ENCODE measurements at places on chromosomes 4 and X.

GRCh38 chr4:88207171-88207570, 48.7 kb upstream of the ABCG2 start:
- DNase-seq = no peak

DNA sequence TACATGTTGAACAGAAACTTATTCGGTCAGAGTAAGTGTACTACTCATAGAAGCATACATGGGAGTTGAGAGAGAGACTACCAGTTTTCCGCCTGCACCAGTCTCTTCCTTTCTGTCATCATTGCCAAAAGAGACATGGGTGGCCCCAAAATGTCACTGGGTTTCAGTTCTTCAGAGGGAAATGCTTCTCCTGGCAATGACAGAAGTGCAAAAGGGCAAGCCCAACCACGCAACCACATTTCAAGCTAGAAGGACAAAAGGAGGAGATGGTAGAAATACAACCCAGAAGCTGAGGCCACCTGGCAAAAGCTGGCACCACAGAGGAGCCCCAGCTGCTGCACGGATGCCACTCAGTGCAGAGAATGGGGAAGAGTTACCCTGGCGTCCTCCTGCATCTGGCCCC, 320.1 kb downstream of the BCOR start:
- DNase-seq = no peak

DNA sequence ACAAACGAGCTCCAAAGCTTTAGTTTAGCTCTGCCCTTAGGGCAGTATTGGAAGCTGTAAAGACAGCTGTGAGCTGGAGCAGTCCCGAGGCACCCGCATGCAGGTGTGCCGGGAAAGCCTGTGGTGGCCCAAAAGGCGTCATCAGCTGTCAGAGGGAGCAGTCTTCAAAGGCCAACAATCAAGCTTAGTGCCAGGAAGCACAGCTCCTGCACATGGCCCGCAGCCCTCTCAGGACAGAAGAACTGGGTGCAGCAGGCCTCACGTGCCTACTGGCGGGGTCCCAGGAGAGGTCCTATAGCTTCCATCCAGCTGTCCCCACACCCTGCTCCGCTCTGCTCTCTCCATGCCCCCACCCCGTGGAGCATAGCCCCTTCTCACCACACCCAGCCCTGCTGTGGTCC, 92.2 kb upstream of the TRIM2 start:
- DNase-seq = no peak

DNA sequence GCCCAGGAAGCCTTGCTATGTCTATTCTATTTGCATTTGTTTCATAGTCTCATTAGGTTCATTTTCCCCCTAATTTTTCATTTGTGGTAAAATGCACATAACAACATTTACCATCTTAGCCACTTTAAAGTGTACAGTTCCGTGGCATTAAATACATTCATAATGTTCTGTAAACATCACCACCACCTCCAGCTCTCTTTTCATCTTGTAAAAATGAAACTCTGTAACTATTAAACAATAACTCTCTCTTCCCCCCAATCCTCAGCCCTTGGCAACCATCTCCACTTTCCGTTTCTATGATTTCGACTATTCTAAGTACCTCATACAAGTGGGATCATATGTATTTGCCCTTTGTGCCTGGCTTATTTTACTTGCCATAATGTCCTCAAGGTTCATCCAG, 19.9 kb downstream of the ARHGEF38 start:
- no peak for DNase-seq

- no peak for DNase-seq
Observed at GRCh38 chrX:120462370-120462769, 6.7 kb downstream of the LAMP2 start.

GRCh38 chrX:74465424-74465823, 44.1 kb downstream of the SLC16A2 start:
- DNase-seq = no peak

GRCh38 chr4:7201420-7202305, 9.3 kb downstream of the SORCS2 start:
- no peak for DNase-seq

DNA sequence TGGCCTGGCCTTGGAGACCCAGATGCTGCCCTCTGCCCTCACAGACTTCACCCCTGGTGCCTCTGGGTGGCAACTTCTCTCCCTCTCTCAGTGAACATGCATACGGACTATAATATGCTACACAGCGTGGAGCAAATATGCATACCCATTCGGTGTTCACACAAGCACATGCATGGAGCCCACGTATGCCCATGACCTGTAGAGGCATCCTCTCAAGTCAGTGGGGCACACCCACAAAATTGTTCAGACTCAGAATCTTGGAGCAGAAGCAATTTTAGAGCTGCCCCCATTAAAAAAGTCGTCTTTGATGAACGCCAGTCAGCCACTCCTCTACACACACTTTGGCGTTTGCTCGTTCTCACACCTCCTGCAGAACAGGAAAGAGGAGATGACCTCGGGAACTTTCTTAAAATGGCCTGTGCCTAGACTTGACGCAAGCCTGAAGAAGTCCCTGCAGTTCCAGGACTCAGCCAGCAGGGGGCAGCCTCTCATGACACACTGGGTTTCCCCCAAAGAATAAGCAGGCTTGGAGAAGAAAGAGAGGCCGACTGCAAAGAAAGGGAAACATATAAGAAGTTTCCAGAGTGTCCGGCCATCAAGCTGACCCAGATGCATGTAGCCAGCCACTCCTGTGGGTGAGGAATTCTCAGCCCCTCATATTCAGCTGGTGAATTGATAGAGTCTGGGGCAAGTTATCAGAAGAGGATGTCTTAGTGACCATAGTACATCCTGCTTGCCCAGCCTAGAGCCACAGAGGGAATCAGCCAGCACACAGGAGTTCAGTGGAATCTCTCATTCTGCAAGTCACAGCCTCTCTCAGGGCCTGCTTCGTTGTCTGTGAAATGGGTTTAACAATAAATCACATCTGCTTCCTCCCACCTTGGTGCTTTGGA, 17.3 kb downstream of the APLN start:
- DNase-seq = peak; percentile 17

GRCh38 chrX:118974088-118974907, at the start of gene LONRF3:
TSS of gene LONRF3 (plus strand) at chrX:118974618. CDS start at chrX:118974781, 163 bp downstream.
- no peak for DNase-seq

DNA sequence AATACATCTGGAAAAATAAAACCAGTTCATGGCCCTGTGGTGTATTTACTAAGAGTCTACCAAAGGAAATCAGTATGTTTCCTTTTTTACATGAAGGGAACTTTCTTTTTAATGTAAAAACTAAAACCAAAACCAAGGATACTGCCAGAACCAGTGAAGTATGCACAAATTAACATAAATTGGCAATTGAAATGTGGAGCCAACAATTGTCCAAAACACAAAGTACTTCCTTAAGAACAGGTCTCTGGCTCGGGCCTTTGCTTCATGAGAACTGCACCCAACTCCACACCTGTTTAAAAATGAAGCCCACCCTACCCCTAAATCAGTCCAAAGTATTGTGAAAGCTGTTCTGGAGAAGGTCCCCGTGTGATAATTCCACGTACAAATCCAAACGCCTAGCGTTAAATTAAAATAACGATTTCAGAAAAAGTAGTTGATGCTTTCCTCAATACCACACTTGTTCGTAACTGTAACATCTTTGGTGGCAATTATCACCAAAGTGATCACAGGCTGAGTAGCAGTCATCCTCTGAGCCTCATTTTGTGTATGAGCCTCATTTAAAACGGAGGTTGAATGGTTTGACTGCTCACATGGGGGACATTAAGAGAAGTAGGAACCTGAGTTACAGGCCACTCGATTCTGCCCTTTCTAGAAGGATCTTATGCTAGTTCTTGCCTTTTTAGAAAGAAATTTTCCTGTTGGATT, 93.0 kb downstream of the GEMIN8 start:
- DNase-seq = no peak

DNA sequence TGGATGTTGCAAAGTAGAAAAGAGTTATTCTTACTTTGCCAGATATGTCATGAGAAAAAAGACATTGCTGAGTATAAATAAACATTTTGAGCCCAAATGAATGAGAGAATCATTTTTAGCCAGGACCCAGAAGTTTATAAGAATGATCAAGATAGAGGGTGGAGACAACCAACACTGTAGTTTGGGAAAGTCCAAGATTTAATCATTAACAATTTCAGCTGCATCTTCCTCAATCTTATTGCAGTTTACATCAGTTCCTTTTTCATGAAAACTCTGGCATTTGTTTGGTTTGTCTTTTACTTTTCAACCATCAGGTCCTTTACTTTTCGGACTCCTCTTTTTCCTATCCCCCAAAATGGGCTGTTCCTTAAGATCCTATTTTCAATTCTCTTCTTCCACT, 645.9 kb downstream of the ANKRD50 start:
- no peak for DNase-seq

DNA sequence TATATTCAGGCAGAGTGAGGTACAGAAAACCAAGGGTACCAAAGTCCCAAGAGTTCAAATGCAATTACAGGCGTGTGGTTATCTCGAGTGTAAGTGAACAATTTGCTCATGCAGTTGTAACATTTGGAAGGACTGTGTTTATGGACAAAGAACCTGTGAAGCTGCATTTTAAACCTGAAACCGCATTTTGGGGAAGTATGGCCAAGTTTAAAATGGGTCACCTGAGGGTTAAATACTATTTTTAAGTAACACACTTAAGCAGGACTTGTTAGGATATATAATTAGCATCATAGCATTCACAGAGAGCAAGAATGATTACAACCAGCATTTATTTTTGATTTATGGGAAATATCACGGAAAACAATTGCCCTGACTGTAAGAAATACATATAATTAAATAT, 79.1 kb upstream of the LCORL start:
- no peak for DNase-seq

GRCh38 chrX:112108145-112108544, 25.6 kb upstream of the TRPC5 start:
- no peak for DNase-seq

- no peak for DNase-seq
Observed at GRCh38 chr4:181956512-181956911, 286.7 kb upstream of the TENM3 start.

GRCh38 chr4:101224358-101225218, 122.7 kb downstream of the PPP3CA start:
- no peak for DNase-seq

GRCh38 chrX:148316446-148316845, 184.0 kb upstream of the AFF2 start:
- no peak for DNase-seq

GRCh38 chrX:149274516-149275105, 230.5 kb downstream of the IDS start:
- DNase-seq = no peak

DNA sequence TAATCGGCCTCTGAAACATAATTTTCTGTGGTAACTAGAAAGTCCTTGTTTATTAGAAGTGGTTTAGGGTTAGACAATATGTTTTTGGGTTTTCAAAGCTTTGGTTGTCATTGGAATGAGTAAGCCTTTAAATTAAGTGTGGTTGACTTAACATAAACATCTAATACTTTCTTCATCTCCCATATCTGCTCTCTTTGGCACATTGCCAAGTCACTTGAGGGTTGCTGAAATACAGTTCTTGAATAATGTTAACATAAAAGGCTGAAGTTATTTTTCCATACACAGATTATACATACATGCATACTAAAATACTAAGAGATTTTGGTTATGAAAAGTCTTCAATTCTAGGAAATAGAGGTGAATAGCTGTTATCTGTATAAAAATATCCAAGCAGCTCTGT, 241.7 kb upstream of the BMP3 start:
- no peak for DNase-seq

DNA sequence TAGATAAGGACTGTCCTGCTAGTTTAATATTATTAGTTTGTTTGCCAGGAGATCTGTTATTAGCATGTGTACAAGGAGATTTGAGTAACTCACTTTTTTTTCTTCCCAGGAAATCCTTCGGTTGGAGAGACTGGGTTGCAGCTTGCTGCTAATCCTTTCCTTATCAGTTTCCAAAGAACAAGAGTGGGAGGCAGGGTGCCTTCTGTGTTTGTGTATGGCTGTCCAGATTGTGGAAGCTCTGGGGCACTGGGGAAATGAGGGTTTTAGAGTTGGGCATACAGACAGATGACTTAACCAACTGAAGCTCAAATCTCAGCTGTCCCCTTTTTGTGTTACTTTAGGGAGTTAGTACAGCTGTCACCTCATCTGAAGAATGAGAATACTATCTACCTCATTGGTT, 12.6 kb upstream of the SUPT20HL1 start:
- DNase-seq = no peak

DNA sequence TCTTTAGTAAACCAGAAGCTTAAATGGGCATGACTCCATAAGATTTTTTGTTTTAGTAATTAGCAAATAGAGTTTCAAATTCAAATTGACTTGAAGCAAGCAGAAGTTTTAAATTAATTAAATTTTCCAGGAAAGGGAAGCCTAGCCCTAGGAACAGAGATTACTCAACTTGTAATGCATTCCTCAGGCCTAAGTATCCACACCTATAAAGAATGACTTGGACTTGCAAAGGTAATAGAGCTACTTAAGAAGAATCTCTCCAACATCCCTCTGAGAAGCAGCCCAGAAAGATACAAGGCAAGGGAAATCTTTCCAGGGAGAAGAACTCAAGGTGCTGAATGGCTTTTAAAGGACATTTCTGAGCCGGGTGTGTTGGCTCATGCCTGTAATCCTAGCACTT, 16.9 kb upstream of the TMPRSS11E start:
- no peak for DNase-seq

Measured in HFF-Myc (cell line).